ENCODE measurements at places on chromosomes 2 and 18.

DNA sequence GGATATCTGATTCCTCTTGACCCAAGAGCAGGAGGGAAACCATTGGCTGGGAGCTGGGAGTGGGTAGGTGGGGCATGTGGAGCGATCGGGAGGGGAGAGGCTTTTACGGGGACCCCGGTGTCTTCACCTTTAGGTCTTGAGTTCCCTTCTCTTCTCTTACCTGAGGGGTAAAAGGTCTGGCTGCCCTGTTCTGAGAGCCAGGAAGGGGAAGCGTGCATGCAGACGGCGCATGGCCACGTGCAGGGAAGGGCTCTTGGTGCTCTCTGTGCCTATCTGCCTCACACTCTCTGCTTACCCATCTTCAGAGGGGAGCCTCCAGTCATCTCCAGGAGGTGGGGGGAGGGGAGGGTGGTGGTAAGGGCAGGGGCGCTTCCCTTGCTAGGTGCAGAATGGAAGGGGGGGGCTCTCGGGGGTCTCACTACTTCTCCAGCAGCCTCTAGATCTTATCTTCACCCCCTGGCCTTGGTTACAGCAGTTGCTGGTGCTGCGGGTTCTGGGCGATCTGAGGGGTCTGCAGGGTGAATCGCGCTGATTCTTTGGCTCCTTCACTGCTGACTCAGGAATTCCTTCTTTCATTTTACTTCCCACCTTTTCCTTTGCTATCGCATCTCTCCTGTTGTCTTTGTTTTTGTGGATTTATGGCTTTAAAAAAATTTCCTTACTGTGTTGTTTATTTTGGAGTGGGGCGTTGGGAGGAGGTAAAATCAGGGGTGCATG is 225.8 kb upstream of the HS6ST1 start:
- DNase-seq, result no peak

DNA sequence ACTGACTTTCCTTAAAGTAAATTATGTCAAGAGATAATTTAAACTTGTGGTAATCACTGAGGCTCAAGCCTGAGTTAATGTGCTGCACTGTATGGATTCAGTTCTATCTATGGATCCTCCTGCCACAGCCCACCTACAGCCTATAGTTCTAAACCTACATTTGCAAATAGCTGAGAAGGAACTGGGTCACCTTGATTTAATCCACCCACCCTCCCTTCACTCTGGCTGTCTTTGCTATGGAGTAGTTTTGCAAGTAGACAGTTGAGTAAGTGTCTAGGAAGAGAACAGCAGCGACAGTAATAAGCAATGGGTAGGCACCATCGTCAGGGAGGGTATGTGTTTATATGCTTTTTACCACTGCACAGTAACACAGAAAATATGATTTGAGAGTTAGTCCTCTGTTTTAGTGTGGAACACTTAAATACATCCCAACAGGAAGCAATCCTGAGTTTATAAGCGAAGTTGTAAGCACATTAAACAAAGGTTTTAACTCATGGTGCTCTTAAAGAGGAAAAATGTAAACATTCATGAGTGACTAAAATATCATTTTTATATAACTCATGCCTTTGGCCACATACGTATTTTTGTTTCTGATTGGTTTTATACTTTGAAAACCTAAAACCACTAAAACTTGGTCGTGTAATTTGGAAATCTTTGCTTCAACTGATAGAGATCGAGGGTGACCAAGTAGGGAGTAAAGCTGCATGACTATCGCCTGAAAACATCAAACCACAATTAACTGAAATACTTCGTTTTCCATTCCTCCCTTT is 36.3 kb upstream of the CHRNA1 start:
- no peak for DNase-seq

GRCh38 chr2:38600921-38601455 is 1.7 kb downstream of the HNRNPLL start:
- no peak for DNase-seq

DNA sequence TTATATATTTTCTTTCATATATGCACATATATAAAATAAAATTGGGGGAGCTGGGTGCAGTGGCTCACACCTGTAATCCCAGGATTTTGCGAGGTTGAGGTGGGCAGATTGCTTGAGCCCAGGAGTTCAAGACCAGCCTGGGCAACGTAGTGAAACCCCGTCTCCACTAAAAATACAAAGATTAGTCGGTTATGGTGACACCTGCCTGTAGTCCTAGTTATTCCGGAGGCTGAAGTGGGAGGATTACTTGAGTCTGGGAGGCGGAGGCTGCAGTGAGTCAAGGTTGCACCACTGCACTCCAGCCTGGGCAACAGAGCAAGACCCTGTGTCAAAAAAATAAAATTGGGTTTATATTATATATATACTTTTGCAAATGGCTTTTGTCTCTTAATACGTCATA is 39.6 kb upstream of the TFCP2L1 start:
- no peak for DNase-seq

DNA sequence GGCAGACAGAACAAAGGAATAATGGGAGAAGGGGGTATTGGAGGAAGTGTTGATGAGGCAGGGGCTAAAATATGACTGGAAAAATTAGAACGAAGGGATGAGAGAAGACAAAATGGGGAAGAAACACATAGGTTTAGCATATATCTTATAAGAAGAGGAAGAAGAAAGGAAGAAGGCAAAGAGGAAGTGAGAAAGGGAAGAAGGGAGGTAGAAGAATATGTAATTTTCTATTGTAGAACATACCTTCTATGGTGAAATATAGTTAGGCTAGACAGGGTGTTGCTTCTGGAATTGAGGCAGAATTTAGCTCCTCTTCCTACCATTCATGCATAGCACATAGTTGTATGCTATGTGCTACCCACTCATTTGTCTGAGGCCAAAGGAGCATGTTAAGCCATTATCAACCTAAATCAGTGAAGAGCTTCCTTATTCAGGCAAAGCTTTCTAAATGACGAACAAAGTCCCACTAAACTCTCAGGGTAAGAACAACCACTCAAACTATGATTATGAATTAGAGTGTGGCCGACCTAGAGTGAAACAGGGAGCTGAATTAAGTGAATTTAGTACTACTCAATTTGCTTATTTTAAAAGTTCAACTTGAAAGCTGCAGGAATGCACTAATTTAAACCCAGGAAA is 180.9 kb upstream of the GALNT5 start:
- DNase-seq, result peak; percentile 33

DNA sequence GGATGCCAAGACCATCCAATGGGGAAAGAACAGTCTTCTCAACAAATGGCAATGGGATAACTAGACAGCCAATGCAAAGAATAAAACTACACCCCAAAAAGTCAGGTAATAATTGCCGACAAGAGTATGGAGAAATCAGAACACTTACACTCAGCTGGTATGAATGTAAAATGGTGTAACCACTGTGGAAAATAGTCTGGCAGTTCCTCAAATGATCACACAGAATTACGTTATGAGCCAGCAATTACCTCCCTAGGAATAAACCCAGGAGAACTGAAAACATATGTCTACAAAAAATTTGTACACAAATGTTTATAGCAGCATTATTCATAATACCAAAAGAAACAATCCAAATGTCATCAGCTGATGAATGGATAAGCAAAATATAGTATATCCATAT is 8.8 kb downstream of the IWS1 start:
- DNase-seq, result no peak

All from GM12865 (cell line).